ENCODE measurements at places on chromosomes 7 and 10.
A peak's percentile ranks its signal among the peaks of the same experiment; 100 is the strongest.

GRCh38 chr7:49800031-49800430 lies 26.6 kb downstream of the VWC2 start:
- DNase-seq, result no peak

DNA sequence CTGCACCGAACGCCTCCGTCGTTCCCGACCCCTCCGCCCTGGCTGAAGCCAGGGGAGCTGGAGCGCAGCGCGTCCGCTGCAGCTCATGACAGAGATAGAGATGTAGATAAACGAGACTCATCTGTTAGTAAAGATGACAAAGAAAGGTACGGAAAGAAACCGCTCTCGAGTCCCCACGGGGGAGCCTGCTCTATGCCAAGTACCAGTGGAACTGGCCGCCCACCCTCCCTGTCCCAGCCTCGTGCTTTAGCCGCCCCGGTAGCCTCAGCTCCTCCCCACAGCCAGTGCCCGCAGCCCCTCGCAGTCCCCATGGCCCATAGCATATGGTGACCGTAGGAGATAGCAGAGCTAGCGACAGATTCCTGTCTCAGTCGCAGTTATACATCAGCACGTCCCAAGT lies 344.7 kb upstream of the GALNT17 start:
- no peak for DNase-seq

GRCh38 chr7:10998996-10999757 lies 25.5 kb downstream of the PHF14 start:
- no peak for DNase-seq

- DNase-seq, result no peak
Measured at GRCh38 chr7:101606498-101606923, 22.6 kb downstream of the MYL10 start.

GRCh38 chr7:99312316-99313203 lies 13.1 kb upstream of the ARPC1A start:
- peak; percentile 60 for DNase-seq

- DNase-seq, result no peak
Measured at GRCh38 chr7:92843034-92843760, 6.8 kb upstream of the CDK6 start.

DNA sequence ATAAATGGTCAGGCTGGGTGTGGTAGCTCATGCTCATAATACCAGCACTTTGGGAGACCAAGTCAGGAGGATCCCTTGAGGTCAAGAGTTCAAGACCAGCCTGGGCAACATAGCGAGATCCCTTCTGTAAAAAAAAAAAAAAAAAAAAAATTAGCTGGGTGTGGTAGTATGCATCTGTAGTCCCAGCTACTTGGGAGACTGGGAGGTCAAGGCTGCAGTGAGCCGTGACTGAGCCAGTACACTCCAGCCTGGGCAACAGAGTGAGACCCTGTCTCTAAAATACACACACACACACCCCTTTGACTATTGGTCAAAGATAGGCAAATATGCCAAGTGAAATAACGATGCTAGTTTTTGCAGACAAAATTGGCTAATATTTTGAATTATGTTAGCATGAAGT lies 80.6 kb downstream of the IGF2BP3 start:
- DNase-seq, result no peak

GRCh38 chr7:88686468-88687229 lies 72.9 kb upstream of the ZNF804B start:
- DNase-seq, result no peak

DNA sequence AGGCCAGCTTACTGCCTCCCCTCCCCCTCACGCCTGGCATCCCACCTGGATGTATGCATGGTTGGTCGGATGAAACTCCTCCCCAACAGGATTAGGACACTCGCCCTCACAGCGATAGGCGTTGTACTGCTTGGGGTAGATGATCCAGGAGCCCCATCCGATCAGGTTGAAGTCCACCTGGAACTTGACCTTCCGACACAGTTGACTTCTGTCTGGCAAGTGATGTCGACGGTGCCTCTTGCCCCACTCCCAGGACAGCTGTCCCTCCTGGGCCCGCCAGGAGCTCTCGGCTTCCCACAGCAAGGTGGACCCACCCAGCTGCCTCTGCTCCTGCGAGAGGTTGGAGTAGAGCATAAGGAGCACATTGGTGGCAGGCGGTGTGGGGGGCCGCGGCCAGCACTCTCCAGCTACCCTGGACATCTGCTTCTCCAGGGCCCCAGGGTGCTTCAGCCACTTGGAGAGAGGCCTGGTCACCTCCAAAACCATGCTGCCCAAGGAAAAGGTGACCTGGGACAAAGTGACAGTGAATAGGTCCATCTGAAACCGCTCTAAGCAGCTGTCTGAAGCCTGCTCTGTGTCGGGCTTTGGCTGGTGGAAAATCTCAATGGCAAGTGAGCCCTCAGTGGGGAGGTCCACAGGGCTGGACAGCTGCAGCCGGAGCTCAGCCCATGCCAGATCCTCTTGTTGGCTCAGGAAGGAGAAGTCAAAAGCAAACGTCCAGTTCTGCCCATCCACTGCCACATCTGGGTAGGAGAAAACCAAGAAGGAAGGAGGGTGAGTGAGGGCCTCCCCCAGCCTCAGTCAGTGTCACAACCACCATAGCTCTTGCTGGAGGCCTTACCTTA lies 6.0 kb downstream of the NODAL start:
- DNase-seq, result no peak

DNA sequence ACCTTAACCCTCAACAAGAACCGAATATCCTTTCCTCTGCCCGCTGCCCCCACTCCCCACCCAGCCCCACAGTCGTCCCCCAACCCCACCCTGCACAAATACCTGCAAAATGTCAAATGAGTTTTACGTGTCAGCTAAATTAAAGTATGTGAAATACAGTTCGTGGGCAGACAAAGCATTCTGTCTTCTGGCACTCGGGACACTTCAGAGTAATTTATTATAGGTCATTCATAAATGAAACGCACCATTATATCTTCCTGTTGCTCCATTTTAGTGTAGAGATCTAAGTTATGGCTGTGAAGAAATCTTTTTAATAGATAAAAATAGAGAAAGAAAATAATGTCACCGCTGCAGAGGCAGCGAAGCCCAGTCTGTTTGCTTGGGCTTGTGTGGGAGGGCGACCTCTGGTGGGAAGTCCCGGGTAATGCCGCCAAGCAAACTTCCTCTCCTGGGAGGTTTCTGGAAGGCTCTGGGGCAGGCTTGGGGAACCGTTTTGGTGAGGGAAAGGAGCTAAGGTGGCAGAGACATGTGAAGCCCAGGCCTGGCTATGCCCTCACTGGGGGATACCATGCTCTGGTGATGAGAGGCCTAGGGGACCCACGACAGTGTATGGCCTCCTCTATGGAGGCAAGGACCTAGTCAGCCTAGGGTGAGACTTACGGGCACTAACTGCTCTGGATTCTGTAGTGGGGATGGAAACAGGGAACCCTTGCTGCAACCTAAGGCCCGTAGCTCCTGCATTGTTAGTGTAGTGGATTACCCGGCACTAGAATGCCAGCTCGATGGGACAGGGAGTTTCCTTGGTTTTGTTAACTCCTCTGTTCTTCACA lies 604.9 kb downstream of the LRMDA start:
- DNase-seq, result no peak

DNA sequence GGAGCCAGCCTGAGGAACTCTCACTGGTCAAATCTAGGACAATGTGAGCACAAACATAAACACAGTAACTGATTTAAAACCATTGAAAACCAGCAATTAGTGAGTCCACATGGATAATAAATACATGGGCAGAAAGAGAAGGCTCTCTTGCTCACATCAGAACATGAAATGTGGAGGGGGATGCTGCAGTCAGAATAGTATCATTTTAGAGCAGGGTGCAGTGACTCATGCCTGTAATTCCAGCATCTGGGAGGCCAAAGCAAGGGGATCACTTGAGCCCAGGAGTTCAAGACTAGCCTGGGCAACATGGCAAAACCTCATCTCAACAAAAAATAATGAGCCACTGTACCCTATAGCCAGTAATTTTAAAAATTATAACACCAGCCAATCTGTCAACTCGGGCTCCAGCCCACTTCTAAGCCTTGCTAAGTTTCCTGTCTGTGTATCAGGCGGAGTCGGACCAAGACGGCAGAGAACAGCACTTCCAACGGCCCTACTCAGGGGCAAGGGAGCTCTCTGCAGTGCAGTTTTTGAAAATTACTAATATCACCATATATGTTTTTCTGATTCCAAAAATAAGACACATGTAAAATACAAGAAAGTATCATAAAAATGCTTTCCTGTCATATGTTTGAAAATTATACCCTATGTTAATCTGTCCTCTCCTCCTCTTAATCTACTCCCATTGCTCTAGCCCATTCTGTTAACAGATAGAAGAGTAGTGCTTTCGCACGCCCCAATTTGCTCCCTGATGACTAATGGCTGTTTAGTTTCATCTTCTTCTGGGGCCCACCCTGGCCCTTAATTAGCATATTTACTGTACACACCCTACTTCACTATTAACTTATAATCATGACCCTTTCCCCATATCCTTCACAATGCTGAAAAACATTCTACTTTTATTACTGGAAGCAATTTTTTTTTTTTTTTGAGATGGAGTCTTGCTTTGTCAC lies 17.1 kb downstream of the URGCP start:
- DNase-seq, result no peak

DNA sequence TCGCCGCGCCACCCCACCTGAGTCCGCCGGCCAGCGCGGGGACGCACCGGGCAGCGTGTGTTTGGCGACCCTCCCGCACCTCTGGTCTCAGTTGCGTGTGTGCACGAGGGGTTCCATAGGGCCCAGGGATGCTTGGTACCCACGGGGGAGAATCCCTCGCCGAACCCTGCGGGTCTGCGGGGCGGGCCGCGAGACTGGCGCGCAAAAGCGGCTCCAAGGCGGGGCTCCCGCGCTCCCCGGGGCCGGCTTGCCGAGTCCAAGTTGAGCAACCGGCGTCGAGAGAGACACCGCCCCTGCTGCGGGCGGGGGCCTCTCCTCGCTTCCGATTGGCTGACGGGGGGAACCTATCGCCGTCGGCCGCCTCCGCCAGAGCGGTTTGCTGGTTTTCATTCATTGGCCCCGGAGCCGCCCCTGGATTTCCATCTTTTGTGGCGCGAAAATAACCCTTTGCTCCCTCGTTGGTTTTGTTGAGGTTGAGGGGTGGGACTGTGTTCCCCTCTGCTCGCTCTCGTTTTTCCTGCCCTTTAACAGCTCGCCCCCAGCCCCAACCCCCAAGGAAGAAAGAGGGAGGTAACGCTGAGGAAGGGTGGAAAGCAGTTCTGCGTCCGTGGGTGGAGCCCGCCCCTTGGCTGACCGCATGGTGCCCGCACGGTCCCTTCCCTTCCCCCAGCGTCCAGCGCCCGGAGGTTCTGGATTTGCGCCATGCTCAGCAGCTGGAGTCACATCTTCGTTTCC lies 4.0 kb upstream of the IGF2BP3 start:
- no peak for DNase-seq

DNA sequence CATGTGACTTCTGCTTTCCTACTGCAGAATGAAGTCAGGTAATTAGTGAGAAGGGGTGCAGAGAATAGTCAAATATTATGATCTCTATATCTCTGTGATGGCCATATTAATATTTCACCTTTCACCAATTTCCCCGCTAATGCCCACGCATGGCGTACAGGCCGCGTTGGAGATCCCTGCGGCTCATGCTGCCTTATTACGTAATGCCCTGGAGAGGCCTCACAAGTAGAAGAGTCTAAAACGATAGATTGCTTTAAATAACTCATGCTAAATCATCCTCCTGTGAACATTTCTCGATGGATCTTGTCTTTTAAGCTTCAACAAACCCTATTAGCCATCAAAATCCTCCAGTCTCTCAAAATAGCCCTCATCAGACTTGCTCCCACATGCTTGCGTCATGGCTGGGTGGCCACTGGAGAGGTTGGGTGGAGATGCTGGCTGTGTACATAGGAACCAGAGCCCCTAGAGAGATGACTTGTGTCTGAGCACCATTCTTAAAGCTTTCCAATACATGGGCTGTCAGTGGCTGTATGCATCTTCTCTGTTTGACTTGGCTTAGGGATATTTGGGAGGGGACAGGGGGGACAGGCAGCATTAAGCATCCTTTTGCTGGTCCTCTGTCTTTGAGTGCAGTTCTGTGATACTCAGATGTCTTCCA lies 79.5 kb upstream of the INSYN2A start:
- no peak for DNase-seq

GRCh38 chr10:6579904-6580278 lies at the start of gene PRKCQ:
Gene PRKCQ (minus strand): TSS chr10:6580276. CDS start chr10:6515135, 65,141 bp downstream.
- no peak for DNase-seq

DNA sequence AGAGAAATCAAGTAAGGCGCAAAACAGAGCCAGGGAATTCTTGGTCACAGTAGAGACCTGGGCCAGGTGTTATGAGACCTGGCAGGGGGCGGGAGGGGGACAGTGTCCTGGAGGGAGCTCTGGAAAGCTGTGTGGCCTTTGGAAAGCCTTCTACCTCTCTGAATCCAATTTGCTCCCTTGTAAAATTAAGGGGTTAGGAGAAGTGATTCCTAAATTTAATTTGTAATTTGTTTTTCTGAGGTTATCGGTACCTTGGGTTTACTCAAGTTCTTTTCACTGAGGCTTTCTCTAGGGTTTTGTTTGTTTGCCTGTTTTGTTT lies 920.8 kb downstream of the TYW1 start:
- no peak for DNase-seq

GRCh38 chr10:19874791-19875190 lies 58.6 kb downstream of the PLXDC2 start:
- DNase-seq, result no peak

DNA sequence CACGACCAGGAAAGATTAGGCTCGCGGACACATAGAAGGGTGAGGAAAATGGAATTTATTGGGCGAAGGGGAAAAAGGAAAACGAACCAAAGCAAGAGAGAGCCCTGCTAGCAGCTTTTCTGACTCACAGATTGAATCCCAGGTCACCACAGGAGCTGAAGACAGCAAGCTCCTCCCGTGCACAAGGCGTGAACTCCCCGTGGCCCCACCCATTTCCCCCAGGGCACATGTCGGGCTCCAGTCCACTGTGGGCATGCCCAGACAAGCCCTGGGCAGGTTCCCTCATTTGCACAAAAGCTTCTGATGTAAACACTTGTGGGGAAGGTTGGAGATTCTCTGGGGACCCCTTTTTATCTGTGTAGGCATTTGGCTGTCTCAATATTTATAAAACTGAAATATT lies 582.4 kb downstream of the SUGCT start:
- no peak for DNase-seq

DNA sequence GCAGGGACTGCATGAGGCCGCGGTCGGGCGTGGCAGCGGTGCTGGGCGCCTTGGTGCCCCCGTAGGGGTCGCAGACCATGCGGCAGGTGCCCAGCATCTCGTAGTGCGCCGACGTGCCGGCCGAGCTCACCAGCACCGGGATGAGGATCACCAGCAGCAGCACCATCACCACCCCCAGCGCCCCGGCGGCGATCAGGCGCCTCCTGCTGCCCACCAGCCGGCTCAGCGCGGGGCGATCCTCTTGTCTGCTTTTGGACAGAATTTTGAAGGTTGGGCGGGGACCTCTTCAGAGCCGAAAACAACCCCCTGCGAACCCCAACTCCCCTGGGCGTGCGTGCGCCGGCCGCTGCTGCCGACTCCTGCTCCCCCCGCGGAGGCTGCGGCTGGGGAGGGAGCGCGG lies 779 bp downstream of the C1QL3 start:
- DNase-seq, result no peak

- no peak for DNase-seq
Measured at GRCh38 chr7:24827027-24827426, 69.8 kb upstream of the GSDME start.

GRCh38 chr10:17257466-17258321 lies 29.7 kb downstream of the VIM start:
- DNase-seq, result peak; percentile 30

All from T follicular helper cell (primary cell).